Stimulated activated CD8-positive, alpha-beta memory T cell treated with anti-CD3 and anti-CD28 coated beads, Interleukin-4, amount 100 ng/mL, for 48 hours (primary cell): ENCODE measurements at places on chromosomes 7 and 10.
A peak's percentile ranks its signal among the peaks of the same experiment; 100 is the strongest.

DNA sequence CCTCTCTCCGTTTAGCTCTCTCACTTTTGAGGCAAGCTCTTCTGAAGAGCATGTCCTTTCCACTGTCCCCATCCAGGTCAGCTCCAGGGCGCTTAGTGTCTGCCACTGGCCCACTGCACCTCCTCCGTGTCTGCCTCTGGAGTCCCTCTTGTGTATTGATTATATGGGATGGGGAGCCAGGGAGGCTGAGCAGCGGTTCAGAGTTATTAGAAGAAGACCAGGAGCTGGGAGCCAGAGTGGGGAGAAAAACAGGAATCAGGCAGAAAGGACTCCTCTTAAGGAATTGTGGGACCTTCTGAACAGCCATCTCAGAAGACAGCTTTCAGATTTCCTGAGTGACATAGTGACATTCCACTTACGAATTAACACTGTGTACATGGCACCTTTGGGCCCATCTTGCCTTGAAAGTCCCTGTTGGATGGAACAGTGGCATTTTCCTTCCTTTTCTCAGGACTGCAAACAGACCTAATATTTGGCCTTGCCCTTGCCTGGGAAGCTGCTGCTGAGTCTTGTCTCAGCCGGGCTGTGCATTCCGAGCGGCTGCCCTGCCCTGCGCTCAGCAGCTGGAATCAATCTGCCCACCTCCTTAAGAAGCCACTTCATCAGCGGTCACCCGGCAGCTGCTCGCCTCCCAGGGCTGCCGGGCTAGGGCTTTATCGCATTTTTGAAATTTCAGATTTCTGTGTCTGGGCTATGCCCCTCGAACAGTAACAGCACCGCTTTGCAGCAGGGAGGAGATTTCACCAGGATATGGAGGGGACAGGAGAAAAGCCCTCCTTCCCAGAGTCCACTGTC is 81.1 kb upstream of the PRKG1 start:
- no peak for DNase-seq

GRCh38 chr10:91630625-91631024 is 2.2 kb downstream of the PPP1R3C start:
- no peak for DNase-seq

DNA sequence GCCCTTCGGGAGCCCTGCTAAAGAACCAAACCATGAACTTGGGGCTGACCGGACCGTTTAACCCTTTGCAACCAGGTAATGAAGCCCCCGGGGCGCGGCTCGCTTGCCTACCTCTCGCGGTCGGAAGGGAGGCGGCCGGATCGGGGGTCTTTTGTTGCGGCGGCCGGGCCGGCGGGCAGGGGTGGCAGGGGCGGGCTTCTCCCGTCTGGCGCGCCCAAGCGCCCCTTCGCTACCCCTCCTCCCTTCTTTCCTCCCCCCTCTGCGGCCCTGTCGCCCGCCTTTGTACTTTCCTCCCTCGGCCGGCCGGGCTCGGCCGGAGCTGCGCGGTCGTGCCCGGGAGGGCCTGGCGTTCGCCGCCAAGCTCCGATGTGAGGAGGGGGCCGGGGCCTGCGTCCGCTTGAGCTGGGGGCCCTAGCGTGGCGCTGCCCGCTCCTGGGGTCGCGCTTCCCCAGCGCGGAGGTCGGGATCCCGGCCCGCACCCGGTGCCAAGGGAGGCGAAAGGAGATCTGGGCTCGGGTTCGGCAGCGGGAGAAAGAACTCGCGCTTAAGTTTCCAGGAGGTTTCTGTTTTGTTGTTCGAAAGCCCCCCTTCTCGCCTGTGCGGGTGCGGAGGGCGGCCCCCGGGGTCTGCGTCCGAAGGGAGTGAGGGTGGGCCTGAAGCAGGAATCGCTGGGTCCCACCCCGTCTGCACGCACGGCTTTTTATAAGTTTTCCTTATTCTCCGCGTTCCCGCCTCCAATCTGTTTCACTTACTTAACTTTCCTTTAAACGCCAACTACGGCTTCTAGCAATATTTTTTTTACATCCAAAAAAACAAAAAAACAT is 436.8 kb upstream of the GALNT17 start:
- DNase-seq: no peak

GRCh38 chr7:156751319-156751718 is 110.7 kb downstream of the RNF32 start:
- DNase-seq: peak; percentile 62

- peak; percentile 10 for DNase-seq
These were observed 178.7 kb downstream of the DNAJB6 start for GRCh38 chr7:157515342-157516041.

GRCh38 chr7:113652501-113652900 is 266.3 kb downstream of the PPP1R3A start:
- no peak for DNase-seq

- DNase-seq: no peak
These were observed 68.1 kb downstream of the BMPER start for GRCh38 chr7:33973231-33974015.

GRCh38 chr10:97361537-97361901 is 27.0 kb upstream of the FRAT2 start:
- DNase-seq: no peak

GRCh38 chr7:47540387-47541350 is 41.2 kb downstream of the TNS3 start:
- no peak for DNase-seq

- no peak for DNase-seq
These were observed 18.4 kb upstream of the AKR1B10 start for GRCh38 chr7:134509010-134509409.

GRCh38 chr10:63267414-63268148 is 134.5 kb downstream of the NRBF2 start:
- no peak for DNase-seq

DNA sequence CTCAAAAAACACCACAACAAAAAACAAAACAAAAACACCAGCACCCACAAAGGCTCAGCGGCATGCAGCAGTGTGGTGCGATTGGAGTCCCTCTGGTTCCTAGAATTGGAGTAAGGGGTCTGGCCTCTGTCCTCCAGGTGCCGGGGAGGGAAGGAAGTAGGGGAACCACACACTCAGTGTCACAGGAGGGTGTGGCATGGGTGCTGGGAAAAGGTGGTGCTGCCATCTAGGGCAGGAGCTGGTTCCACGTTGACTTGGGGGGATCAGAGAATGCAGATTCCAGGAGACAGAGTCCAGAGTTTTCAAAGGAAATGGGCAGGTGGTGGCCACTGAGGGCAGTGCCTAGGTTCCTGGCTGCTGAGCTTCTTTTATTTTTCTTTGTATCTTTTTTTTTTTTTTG is 19.8 kb upstream of the WIPI2 start:
- DNase-seq: no peak

GRCh38 chr7:46859963-46860475 is 721.9 kb downstream of the TNS3 start:
- no peak for DNase-seq
